ENCODE measurements at places on chromosomes 2 and 18. TPM values are rescaled to one million over a fixed set of nuclear protein-coding genes. Genes with fewer than 3 reads are reported as not detected.

Gene RGPD8
- total RNA-seq, result 8.3 TPM

DNA sequence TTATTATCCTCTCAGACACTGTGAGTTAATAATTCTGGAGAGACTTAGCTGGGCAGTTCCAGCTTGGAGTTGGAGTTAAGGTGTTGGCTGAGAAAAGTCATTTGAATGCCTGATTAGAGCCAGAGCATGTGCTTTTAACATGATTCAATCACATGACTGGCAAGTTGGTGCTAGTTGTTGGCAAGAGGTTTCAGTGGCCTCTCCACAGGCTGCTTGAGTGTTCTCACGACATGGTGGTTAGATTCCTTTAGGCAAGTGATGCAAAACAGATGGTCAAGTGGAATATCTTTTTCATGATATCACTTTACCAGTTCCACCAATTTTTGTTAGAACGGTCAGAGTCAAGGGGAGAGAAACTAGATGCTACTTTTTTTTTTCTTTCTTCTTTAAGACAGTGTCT, 262.7 kb upstream of the FN1 start:
- no peak for DNase-seq

GRCh38 chr2:209305746-209306196, 118.1 kb upstream of the MAP2 start:
- no peak for DNase-seq

DNA sequence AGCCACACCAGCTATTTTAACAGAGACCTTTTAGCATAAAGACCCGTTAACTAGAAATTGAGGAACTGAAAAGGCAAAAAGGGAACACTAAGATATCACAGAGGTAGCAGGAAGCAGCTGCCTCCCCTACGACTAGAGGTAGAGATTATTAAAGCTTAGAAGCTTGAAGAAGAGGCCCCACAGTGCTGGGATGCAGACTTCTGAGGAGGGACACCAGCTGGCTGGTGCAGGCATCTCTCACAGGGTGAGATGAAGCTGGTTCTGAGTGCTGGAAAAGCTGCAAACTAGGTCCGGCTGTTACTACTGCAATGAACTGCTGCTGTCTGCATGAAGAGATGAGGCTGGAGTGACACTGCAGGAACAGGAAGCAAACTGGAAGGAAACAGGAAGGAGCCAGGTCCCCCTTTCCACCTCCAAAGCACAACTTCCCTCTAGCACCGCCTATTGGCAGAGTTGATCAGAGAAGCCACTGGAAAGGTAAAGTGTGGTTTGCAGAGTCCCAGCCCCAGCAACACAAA, 61.2 kb upstream of the MRPS9 start:
- no peak for DNase-seq

GRCh38 chr2:38010995-38011394, 65.0 kb downstream of the CYP1B1 start:
- DNase-seq, result no peak

Gene PSD4
- 4.5 TPM for total RNA-seq

DNA sequence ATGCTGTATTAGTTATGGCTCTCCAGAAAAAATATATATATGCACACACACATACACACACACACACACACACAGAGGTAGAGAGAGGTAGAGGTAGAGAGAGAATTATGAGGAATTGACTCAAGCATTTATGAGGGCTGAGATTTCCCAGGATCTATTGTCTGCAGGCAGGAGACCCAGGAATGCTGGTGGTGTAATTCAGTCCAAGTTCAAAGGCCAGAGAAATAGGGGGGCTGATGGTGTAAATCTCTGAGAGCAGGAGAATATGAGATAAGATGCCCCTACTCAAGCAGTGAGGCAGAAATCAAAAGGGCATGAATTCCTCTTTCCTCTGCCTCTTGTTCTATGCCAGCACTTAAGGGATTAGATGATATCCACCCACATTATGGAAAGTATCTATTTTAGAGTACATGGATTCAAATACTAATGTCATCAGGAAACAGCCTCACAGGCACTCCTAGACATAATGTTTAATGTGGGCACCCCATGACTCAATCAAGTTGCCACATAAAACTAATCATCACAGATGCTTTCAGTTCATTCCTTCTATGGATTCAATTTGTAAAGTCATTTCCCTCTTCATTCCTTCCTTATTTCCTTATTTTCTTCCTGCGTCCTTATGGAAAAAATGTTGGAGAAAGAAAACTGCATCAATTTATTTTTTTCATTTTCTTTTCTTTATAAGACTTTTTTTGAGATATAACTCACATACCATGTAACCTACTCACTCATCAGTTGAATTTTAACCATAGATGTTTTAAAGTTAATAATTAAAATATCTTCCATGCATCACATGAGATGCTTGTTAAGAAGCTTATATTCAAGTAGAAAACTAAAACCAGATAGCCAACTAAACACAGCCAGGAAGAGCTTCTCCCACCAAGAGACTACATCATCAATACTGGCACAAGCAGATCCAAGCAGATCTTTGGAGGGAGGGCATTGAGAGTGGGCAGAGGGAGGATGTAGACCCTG, 406.2 kb downstream of the MBD2 start:
- DNase-seq, result no peak

- DNase-seq, result no peak
Measured at GRCh38 chr18:46563317-46563716, 93.7 kb downstream of the LOXHD1 start.

Gene SH3RF3
- 8.8 TPM for total RNA-seq

Data from right atrium auricular region (tissue), 2 donors.